ENCODE measurements at places on chromosomes 7 and 10.

GRCh38 chr7:139092090-139092796 is 17.3 kb downstream of the ZC3HAV1 start:
- no peak for DNase-seq

- peak; percentile 67 for DNase-seq
Measured at GRCh38 chr10:16966991-16967865, 150.0 kb upstream of the RSU1 start.

- DNase-seq: no peak
Measured at GRCh38 chr7:144011458-144012230, 11.5 kb downstream of the OR6B1 start.

DNA sequence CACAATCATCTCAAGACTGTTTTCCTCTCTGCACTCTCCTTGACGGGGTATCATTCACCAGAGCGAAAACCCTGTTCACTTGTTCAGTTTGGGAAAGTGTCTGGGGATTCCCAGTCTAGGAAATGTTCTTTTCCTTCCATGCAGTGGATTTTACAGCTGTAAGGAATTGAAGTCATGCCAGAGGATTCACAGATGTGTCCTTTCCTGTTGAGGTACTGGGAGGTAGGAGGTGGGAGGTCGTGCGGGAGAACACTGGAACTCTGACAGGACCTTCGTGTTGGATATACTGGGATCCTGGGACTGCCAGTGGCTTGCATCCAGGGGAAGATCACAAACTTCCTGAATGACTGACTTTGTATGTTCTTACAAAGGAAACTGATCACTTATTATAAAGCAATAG is 185.5 kb downstream of the BMPER start:
- DNase-seq: peak; percentile 14

DNA sequence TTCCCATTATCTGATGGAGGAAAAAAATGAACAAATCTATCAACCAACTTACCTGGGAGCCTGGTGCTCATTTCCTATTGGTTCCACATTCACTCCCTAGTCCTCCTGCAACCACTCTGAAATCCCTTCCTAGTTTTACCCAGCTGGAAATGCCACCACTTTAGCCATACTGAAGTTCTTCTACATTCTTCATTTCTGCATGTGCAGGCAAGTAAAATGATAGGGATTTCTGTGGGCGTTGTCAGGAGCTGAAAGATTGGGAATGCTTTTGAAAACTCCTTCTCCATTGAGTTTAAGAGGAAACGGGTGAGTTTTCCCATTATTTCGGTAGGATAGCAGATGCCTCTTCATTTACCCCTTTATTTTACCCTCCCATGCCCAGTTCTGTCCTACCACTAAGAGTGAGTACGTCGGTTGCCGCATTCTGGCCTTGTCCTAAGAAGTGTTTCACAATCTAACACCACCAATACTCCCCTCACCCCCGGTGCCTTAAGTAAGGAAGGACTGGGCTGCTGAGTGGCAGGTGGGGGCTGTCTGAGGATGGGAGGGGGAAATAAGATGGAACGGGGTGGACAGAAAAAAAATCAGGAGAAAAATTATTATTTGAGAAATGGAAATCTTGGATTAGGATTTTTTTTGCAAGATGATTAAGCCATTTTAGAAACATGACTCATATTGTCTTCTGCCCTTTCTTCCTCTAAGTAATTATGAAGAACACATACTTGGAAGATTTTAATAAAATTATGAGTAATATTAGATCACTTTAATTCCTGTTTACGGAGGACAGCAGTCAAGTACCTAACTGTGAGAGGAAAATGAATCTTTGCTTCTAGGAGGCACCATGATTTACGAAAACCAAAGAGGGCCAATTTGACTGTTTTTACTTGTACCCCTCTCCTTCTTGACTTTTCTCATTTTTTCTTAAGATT is 13.2 kb upstream of the TAS2R60 start:
- DNase-seq: no peak

DNA sequence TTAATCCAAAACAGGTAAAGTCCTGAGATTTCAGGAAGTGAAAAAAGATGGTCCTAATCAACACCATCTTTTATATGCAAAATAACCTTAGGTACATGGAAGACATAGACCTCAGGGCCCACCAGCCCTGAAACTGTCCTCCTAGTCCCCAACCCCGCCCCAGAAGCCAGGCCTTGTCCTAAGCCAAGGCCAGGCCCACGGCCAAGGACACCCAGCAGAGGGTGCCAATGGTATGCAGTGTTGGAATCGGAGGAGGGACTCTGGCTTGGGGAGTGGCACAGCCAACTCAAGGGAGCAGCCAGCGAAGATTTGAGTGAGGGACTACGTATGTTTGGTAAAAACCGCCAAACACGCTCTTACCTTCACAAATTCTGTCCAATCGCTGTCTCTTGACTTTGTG is 96.7 kb downstream of the ZRANB1 start:
- DNase-seq: no peak

GRCh38 chr10:49081547-49082275 is 33.6 kb downstream of the VSTM4 start:
- DNase-seq: no peak

DNA sequence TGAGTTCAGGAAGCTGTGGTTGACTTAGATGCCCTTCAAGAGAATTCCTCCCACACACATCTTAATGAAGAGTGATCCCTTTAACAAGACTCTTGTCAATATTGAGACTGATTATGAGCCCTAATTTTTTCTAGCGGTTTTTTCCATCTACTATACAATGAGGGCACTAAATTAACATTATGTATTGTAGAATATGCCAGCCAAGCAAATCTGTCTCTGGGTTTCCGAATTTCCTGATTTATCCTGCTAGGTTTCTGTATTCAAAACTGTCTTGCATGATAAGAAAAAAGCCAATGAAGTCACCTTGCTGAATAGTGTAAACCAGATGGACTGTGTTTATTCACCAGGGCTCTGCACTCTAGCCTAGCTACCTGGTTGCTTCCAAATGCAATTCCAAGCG is 224.2 kb upstream of the KMT2E start:
- no peak for DNase-seq

GRCh38 chr7:112481833-112482670 is 1.3 kb downstream of the LSMEM1 start:
- DNase-seq: no peak

GRCh38 chr7:115763347-115763746 is 267.2 kb downstream of the TFEC start:
- no peak for DNase-seq

DNA sequence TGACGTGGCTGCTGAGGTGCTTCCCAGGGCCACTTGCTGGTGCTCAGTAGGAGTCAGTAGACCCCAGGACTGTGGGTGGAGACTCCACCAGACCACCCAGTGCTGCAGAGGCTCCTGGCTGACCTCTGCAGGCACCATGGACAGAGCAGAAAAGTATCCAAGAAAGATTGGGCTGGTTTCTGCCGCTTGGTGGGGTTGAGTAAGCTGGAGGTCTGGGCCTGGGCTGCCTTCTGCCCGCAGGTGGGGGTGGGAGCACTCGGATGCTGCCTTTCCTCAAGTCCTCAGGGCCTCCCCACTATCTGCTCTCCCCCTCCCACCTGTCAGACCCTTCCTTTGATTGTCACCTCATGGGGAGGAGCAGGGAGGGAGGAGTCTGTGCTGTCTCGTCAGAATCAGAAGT is 91.6 kb downstream of the WDR37 start:
- DNase-seq: no peak

GRCh38 chr7:17391366-17391765 is 92.9 kb downstream of the AHR start:
- no peak for DNase-seq

DNA sequence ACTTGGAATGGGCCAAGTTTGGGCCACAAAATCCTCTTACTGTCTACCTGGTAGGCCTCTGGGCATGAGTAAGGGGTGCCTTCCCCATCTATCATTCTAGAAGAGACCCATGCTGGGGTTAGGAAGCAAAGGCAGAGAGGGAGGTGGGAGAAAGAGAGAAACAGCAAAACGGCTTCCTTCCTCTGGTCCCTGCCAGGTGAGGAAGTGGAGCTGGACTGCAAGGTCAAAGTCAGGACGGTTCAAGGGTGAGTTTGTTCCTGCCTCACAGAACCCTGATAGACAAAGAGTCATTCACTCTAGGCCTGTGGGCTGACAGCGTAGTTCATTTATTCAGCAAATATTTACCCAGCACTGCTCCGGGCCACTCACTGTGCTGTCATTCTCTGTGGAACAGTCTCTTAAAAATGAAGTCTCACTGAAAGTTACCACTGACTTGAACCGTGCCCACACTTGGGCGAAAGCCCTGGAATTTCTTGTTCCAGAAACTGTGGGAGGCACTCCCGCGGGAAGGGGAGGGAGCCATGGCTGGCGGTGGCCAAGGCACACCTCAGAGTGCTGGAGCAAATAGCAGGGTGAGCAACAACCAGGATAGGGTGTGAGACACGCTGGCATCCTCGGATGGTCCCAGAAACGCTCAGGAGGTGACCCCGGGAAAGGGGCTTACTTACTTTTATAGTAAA is 26.2 kb upstream of the ECHDC3 start:
- no peak for DNase-seq

DNA sequence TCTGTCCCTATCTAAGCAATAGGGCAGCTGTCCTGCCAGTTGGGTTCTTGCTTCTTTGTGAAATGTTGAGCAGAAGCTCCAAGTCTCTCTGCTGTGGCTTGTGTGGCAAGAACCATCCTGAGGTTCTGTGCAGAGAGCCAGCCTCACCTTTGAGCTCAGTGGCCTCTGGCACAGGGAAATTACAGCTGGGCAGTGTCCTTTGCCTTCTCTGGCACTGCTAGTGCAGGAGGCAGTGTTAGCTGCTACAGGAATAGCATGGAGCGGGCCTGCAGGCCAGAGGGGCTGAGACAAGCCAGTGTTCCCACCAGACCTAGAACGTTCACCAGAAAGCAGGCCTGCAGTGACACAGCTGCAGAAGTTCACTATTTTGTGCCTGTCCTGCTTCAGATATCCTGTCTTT is 1.8 kb downstream of the PRXL2A start:
- no peak for DNase-seq

DNA sequence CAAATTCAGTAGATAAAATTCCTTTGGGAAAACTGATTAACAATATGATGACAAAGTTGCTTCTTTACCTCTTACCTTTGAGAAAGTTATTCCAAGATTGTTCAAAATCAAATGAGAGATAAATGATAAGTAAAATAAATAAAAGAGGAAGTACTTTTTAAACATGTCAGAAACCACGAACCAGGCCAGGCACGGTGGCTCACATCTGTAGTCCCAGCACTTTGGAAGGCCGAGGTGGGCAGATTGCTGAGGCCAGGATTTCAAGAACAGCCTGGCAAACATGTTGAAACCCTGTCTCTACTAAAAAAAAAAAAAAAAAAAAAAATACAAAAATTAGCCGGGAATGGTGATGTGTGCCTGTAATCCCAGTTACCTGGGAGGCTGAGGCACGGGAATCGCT is 296.6 kb downstream of the HGF start:
- DNase-seq: no peak

DNA sequence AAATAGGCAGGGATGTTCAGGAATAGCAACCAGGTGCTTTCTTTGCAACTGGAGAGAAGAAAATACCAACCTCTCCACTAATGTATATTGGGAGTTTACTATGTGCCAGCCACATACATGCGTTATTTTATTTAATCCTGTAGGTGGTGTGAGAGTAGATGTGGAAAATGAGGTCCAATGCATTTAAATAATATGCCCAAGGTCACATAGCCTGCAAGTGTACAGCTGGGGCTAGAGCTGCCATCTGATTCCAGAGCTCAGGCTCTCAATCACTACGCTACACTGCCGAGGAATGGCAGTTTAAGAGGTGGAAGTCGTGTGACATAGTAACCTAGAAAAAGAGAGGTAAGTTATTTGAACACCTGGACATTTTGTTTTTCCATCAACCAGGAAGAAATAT is 277.0 kb downstream of the EXOC4 start:
- DNase-seq: no peak

- peak; percentile 37 for DNase-seq
Measured at GRCh38 chr10:113226399-113226798, 276.4 kb downstream of the TCF7L2 start.

DNA sequence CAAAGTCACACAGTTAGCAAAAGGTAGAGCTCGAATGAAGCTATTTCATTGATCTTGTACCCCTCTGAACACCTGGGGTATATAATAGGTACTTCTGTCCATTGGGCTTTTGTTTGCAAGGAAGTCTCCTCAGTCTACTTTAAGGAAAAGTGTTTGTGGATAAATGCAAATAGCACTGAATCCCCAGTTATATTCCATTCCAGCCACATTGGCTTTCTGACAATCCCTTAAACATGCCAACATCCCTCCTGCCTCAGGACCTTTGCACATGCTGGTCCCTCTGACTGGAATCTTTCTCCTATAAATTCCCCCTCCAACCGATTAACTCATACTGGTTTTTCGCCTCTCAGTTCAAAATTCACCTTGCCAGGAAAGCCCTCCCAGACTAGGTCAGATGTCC is 17.1 kb downstream of the DUSP5 start:
- DNase-seq: no peak

GRCh38 chr7:149293338-149293737 is 31.3 kb downstream of the ZNF783 start:
- DNase-seq: no peak

- no peak for DNase-seq
Measured at GRCh38 chr7:145915679-145916078, 200.9 kb upstream of the CNTNAP2 start.

- no peak for DNase-seq
Measured at GRCh38 chr10:35961501-35961900, 319.4 kb upstream of the FZD8 start.

Measured in skin of body (tissue), 3 donors.